Nephron progenitor cell (in vitro differentiated cells): ENCODE measurements at places on chromosomes 3 and 15.
A peak's percentile ranks its signal among the peaks of the same experiment; 100 is the strongest.

DNA sequence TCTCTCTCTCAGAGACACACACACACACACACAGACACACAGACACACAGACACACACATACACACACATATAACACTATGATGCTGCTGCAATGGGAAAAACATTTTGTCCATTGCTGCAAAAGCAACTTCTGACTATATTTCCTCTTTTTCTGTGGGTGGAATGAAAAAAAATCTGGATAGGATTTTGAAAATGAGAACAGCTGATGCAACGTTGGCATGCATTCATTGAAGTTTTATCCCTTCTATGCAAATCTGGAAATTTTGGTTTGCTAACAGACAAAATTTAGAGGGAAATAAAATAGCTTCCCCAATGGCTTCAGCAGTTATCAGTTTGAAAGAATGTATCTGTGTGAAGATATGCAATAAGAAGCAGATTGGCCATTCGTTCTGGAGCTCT, 763.4 kb upstream of the GRM7 start:
- no peak for DNase-seq

DNA sequence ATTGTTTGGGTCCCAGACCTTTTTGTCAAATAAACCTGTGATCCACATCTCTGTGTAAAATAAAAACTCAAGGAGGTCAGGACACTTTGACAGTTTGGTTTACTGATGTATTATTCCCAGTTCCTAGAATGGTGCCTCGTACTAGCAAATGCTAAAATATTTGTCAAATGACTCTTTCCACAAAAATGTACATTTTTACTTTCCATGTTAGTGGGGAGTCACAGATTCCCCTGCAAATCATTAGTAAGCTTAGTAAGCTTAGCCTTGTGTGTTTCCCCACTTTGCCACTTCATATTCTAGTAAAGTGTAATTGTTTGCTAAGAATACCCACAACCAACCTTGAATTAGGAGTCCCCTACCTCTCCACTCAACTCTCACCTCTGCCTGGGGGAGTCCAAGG, 2.4 kb upstream of the MAGI1 start:
- DNase-seq: no peak

- no peak for DNase-seq
These were observed 3.5 kb downstream of the CHD2 start for GRCh38 chr15:92903631-92903965.

DNA sequence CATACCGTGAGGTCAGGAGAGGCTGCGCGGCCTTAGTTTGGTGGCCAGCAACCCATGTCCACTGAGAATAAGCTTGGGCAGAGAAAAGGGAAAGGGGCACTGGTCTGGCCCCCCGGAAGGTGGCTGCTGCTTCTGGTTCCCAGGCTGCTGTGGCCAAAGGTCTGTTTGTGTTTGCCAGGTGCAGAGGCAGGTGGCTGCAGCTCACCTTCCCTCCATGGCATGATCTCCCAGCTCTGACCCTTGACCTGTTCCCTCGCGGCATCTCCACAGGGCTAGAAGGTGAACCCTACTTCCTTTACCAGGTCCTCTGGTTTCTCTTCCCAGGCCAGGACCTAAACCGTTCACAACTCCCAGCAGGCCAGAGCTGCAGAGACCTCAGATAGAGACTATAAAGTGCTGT, 13.8 kb downstream of the VPS18 start:
- DNase-seq: no peak

- no peak for DNase-seq
These were observed 379.3 kb downstream of the MAGI1 start for GRCh38 chr3:65659396-65659795.

- no peak for DNase-seq
These were observed 14.2 kb upstream of the ULK3 start for GRCh38 chr15:74857082-74857655.

- no peak for DNase-seq
These were observed 18.1 kb downstream of the HEMK1 start for GRCh38 chr3:50587373-50587772.

DNA sequence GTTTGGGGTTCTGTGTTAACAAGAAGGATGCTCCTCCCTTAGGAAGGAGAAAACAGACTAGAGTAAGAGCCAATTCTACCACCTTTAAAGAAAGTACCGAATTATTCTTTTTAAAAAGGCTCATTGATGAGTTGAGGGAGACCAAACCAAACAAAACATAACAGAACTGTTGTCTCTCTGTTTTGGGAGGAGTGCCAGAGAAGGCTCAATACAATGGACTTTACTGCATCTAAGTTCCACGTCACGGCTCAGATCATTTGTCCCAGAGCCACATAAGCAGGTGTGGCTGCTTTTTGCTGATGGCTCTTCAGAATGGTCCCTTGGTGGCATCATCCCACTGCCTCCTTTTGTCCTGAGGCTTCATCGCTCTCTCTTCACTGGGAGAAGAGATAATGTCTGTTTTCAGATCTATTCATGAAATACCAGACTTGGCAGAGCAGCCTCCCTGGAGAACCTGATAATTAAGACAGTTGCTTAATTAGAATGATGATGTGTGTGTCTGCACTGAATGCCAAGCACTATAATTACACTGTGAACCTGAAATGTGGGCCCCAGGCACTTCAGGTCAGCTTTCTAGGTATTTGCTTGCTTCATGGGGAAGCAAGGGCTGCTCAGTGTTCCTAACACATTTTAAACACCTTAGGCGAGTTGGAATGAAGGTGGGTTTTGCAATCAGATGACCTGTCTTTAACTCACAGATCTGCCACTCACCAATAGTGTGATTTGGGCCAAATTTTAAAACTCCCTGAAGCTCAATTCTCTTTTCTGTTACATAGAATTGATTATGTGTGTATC, 335.2 kb upstream of the MCTP2 start:
- no peak for DNase-seq

DNA sequence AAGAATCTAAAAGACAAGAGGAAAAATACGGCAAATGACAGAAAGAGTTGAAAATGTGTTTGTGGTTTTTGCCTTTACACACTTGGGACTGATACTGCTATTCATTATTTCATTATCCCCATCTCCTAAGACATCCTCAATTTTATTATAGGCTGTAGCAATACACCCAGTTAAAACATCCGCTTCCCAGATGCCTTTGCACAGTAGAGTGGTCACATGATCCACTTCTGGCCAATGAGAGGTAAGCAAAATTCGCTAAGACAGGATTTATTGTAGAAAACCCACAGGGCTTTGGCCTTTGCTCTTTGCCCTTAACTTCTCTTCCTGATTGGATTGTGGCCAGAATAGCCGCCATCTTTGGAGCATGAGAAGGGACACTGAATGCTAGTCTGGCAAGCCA, 53.2 kb upstream of the BOC start:
- DNase-seq: no peak

DNA sequence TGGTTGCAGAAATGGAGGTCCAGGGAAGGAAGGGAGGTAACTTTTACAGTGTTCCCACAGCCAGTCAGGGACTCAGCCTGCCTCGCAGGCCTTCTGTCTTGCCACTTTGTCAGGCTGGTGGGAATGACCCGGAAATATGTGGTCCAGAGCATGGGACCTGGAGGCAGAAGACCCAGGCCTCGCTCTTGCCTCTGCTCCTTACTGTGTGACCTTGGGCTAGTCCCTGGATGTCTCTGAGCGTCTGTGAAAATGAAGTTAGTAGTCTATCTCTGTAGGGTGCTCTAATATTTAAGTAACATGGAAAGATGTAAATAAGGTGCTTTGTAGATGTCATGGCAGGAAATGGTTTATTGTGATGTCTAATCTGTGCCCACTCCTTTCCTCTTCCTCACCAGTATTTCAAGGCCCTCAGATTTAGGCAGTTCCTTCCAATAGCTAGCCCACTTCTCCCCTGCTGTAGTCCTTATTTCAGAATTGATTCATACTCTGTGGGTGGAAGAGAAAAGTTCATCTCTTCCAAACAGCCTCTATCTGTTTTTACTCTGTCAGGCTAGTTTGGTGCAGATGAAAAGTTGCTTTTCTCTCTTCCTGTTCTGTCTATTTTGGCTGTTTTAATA, 9.1 kb downstream of the CORO2B start:
- DNase-seq: no peak

- DNase-seq: no peak
These were observed 101.8 kb downstream of the BDH1 start for GRCh38 chr3:197454014-197454413.

DNA sequence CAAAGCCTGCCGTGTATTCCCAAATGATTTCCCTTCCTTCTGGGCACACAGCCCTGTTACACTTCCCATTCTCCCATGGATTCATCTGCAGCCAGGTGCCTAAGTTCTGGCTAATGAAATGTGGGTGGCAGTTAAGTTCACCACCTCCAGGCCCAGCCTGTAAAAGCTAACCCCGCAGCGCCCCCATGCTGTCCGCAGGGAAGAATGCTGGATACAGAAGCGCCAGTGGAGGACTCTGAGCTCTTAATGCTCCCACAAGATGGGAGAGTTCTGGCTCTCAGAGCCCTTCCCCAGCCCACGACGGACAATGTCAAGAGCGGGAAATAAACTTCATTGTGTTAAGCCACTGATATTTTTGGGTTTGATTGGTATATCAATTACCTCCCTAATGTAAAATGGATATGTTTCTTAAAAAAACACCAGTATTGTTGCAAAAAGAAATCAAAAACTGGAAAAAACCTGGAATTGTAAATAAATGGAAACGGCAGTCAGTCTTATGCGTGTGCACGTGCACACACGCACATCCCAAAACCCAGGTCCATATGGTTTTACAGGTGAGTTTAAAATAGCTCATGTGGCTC, 37.7 kb upstream of the FGD5 start:
- DNase-seq: peak; percentile 74

DNA sequence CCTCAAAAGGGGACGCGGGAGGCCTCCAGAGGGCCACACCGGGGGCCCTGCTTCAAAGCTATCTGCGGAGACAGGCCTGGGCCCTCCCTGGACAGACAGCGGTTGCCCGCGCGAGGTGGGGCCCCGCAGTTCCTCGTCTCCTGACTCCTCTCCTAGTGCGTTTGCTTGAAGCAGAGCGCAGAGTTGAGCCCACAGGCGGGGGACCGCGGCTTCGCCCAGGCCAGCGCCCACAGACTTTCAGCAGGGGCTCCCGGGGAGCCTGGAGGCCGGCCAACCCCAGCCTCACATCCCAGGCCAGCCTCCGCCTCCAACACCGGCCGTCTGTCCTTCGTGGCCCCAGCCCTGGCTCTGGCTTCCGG, 540 bp upstream of the ADAMTS7 start:
- no peak for DNase-seq

DNA sequence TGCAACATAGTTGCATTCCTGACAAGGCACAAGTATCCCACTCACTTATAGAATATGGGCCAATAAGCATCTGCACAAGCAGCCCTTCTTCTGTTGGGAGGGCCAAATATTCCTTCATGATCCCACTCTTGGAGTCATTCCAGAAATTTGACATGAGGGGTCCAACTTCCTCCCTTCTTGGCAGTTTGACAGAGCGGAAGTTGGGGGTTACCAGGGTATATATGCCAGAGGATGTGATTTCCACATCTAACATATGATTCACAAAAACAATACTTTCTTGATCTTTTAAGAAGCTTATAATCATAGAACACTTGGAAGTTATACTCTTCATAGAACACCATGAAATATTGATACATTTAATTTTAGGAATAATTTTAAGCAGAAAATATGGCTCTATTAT, 100.9 kb upstream of the CRBN start:
- DNase-seq: no peak

DNA sequence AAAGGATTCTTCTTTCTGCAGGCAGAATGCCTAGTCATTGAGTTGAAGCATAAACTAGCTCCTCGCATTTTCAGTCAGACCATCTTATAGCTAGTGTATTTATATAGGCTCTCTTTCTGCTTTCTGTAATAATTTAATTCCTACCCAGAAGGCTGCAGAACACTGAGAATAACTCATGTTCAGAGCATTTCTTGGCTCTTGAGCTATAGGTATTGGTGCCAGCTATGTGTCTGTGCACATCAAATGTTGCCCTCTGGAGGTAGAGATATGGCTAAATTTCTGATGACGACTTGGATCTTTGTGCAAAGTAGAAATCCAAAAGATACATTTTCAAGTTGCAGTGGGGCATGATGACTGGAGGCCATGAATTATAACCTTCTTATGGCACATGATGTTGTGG, 336.2 kb upstream of the TPM1 start:
- no peak for DNase-seq

- DNase-seq: peak; percentile 88
These were observed at the start of gene THSD4 for GRCh38 chr15:71114887-71115566. Gene THSD4 (plus strand): TSS chr15:71115471.

DNA sequence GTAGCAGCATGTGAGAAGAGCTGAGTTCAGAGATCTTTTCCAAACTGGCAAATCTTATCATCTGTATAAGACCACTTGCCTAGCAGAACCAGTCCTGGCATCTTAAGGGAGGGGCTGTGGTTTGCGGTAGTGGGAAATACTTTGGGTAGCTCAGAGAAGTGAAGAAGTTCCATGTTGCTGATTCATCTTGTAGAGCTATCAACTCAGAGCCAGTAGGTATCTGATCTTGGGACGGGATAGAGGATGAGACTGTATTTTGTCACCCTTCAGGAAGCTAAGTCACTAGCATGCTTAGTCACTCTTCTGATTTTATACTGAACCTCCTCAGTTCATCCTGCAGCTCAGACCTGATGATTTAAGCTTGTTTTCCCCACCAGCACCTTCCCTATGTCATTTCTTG, 211.4 kb downstream of the NR1D2 start:
- no peak for DNase-seq

DNA sequence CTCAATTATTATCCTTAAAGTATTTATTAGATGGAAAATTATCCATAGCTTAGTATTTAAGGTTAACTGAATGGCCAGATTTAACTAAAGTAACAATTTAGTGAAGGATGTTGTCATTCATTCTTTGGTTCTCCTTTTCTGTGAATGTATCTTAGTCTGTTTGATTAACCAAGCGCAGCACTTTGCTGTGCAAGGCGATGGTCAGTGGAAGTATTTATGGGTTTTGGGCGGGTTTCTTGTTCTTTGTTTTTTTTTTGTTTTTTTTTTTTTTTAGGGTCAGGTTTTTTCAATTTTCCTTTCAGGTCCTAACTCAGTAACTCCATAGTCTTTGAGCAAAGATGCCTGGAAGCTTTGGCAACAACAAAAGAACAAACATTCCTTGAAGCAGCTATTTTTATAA, 328.8 kb downstream of the PTPRG start:
- DNase-seq: peak; percentile 22

DNA sequence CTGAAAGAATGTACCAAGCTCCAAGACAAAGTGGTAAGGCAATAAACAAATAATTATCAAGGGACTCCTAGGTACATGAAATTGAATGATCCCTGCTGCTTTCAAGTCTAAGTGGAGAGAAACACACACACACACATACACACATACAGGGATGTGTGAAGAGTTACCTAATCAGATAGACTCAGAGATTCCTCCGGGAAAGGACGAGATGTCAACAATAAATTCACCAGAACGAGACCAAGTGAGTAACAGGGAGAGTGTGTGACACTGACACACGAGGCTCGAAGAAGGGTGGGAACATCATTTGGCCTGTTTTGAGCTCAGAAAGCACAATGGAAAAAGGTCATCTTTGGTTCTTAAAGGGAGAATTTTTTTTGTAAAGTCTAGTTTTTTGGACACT, 13.4 kb downstream of the LRIG1 start:
- no peak for DNase-seq

- DNase-seq: peak; percentile 20
These were observed 504 bp downstream of the ABHD2 start for GRCh38 chr15:89088605-89089315.

GRCh38 chr15:38748710-38749109, 184.1 kb upstream of the RASGRP1 start:
- no peak for DNase-seq
